ENCODE measurements at places on chromosomes 1 and 21.

GRCh38 chr1:159986531-159986930, 32.5 kb upstream of the SLAMF9 start:
- H3K4me3 ChIP-seq, result no peak overlapping the region
- H3K36me3 ChIP-seq, result no peaks in the 10 kb centered on the region
- DNase-seq, result no peak
- no peak overlapping the region for H3K27ac ChIP-seq
- H3K27me3 ChIP-seq, result no peaks in the 10 kb centered on the region

- peak overlapping the region; percentile 91 for H3K4me3 ChIP-seq
- H3K27ac ChIP-seq, result peak overlapping the region; percentile 98
- DNase-seq, result no peak
- H3K36me3 ChIP-seq, result no peaks in the 10 kb centered on the region
- no peaks in the 10 kb centered on the region for H3K27me3 ChIP-seq
Measured at GRCh38 chr1:32350785-32351398, 11.4 kb downstream of the FAM229A start.

DNA sequence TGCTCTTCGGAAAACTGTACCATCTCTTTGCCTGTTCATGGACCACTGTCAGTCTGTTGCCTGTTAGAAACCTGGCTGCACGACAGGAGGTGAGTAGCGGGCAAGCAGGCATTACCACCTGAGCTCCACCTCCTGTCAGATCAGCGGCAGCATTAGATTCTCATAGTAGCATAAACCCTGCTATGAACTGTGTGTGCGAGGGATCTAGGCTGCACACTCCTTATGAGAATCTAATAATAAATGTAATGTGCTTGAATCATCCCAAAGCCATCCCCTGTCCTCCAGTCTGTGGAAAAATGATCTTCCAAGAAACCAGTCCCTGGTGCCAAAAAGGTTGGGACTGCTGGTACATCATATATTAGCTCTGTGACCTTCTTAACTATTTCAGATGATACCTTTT, 110.0 kb downstream of the SMYD3 start:
- H3K36me3 ChIP-seq, result no peaks in the 10 kb centered on the region
- no peak overlapping the region for H3K4me3 ChIP-seq
- no peak overlapping the region for H3K27ac ChIP-seq

GRCh38 chr1:201279313-201279712, 4.0 kb upstream of the PKP1 start:
- no peaks in the 10 kb centered on the region for H3K36me3 ChIP-seq
- DNase-seq, result no peak
- H3K4me1 ChIP-seq, result peaks cover 32% of the 10 kb centered on the region
- H3K27me3 ChIP-seq, result no peaks in the 10 kb centered on the region

DNA sequence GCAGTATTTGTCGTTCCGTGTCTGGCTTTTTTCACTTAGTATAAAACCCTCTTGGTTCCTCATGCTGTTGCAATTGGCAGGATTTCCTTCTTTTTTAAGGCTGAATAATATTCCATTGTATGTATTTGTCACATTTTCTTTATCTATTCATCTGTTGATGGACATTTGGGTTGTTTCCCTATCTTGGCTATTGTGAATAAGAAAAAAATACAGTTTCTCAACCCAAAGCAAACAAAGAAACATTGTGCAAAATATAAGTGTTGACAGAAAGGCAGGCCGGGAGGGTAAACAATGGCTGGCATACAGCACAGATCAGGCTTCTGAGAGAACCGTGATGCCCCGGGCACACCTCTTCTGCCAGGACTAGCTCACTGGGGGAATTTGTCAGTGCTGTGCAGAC, 26.9 kb downstream of the NENF start:
- no peaks in the 10 kb centered on the region for H3K36me3 ChIP-seq
- DNase-seq, result no peak
- H3K27me3 ChIP-seq, result no peaks in the 10 kb centered on the region
- no peak overlapping the region for H3K4me3 ChIP-seq
- H3K27ac ChIP-seq, result no peak overlapping the region

- no peak overlapping the region for H3K4me3 ChIP-seq
- no peak overlapping the region for H3K27ac ChIP-seq
- DNase-seq, result no peak
- H3K4me1 ChIP-seq, result no peaks in the 10 kb centered on the region
Measured at GRCh38 chr1:155715777-155716176, 26.9 kb downstream of the DAP3 start.

DNA sequence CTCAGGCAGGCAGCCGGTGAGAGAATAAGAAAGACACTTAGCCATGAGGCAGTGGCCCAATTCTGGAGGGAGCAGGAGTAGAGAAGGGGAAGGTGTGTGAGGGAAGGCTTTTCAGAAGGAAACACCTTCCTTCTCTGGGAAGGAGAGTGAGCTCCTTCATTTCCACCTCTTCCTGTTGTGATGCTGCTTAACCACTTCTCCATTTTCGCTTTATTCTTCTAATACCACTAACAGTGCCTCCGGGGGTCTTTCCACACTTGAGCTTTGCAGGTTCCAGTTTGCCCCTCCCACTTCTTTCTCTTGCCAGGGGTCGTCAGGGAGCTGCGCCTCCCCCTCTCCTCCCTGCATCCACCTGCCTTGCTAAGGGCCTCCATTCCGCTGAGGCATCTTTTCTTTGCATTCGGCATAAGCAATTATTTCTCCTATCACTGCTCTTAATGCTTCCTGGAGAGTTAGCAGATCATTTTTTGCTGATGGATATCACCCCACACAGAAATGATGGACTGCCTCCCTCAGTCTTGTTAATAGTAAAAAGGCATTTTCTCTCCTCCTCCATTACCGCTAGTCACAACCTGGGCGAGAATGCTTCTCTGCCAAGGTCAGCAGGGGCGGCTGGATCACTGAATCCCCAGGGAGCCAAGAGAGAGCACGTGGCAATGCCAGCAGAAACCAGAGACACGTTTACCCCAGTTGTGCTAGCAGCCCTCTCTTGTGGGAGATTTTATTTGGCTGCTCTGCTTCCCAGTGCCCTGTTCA, 74.8 kb downstream of the ELAVL4 start:
- H3K27me3 ChIP-seq, result no peaks in the 10 kb centered on the region
- no peaks in the 10 kb centered on the region for H3K36me3 ChIP-seq

DNA sequence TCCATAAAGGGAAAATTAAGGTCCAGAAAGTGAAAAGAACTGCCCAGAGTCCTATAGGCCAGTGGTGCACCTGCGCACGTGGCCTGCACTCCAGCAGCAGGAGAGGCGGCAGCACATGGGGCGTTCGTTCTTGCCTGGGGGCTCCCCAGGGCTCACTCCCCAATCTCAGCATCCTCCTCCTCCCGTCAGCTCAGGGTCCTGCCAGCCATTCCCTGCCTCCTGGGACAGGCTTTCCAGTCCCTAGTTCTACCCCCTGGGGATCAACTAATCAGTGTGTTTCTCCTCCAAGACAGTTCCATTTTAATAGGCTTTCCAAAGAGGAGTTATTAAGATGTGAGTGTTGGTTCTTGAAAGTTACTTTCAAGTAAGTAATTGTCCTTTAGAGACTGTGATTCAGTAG, 1.2 kb upstream of the A3GALT2 start:
- no peak overlapping the region for H3K4me3 ChIP-seq
- H3K27ac ChIP-seq, result no peak overlapping the region
- H3K4me1 ChIP-seq, result peaks cover 4% of the 10 kb centered on the region
- H3K36me3 ChIP-seq, result peaks cover 9% of the 10 kb centered on the region
- no peaks in the 10 kb centered on the region for H3K27me3 ChIP-seq

- H3K27ac ChIP-seq, result no peak overlapping the region
- H3K4me1 ChIP-seq, result peaks cover 10% of the 10 kb centered on the region
- no peaks in the 10 kb centered on the region for H3K27me3 ChIP-seq
Measured at GRCh38 chr1:181124291-181124751, 35.8 kb downstream of the IER5 start.

DNA sequence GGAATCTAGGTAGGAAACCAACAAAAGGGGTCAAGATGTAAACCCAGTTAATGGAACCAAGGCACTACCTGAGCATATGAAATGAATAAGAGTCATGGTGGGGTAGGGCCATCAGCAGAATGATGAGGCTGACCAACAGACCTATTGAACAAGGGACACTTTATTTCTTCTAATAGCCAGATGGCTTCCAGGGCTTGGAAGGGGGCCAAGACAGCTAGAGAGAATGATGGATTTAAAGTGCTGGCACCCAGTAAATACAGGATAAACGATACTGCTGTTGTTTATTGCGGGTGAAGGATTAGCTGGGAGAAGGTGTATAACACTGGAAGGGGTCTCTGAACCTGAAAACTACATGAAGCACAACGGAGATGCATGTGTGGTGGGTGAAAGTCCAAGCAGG, 15.6 kb downstream of the DDAH1 start:
- no peaks in the 10 kb centered on the region for H3K27me3 ChIP-seq
- H3K4me3 ChIP-seq, result no peak overlapping the region
- no peaks in the 10 kb centered on the region for H3K4me1 ChIP-seq
- no peak for DNase-seq
- H3K27ac ChIP-seq, result no peak overlapping the region
